Ascending aorta (tissue), 2 donors: ENCODE measurements at places on chromosomes 3 and 15. TPM values are rescaled to one million over a fixed set of nuclear protein-coding genes. Genes with fewer than 3 reads are reported as not detected.

SPSB4 gene
- not detected for total RNA-seq

GRCh38 chr15:68031404-68031803 lies 22.7 kb upstream of the PIAS1 start:
- DNase-seq = no peak
- no peak overlapping the region for H3K27ac ChIP-seq
- H3K36me3 ChIP-seq = no peaks in the 10 kb centered on the region
- no peaks in the 10 kb centered on the region for H3K4me1 ChIP-seq
- no peaks in the 10 kb centered on the region for H3K27me3 ChIP-seq

DNA sequence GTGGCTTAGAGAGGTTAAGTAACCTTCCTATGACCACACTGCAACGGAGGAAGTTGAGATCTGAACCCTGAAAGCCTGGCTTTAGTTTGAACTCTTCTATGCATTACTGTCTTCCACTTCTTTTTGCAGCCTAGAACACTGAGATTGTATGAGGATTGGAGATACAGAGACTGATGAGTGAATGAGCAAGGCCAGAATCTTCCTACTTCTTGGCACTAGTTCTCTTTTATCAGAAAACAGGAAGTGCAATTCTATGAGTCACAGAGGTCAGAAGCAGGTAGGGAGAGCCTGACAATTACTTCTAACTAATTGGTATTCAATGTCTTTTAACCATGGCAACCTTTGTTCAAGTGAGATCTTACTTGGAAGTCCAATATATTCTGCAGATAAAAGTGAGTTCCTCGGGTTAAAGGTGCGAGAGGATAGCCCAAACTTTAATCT lies 219.0 kb downstream of the SHQ1 start:
- no peaks in the 10 kb centered on the region for H3K36me3 ChIP-seq
- H3K4me1 ChIP-seq = no peaks in the 10 kb centered on the region
- no peaks in the 10 kb centered on the region for H3K27me3 ChIP-seq
- DNase-seq = no peak

TF gene
- total RNA-seq = 62.8 TPM

DNA sequence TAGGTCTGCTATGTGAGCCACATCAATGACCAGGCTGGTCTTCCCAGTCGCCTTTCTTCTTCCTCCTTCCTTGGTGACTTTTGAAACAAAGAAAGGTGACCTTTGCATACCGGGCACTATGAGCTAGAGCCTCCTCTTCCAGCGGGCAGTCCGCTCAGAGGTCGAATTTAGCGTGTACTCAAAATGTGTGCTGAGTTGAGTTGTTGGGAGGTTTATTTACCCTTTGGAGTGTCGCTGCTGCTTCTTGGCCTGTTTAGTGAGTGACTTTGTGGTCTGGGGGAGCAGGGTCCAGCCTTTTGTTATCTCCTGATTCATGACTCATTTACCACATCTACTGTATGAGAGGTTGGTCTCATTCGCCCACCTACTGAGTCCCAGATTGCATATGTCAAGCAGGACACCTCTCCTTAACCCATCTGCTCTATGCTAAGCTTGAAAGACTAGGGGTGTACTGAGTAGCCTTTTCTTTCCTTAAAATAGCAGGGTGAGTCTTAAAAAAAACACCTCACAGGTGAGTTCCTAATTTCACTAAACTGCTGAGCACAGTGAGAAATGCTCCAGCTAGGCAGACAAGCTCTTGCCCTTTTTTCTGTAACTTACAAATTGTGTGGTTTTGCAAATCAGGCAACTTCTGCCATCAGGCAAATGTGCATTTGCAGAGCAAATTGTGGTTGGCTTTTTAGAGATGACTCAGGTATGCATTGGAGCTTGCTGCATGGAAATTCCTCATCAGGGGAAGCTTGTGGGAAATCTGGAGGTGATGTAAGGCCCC lies 3.2 kb upstream of the SIAH2 start:
- peaks cover under 1% of the 10 kb centered on the region for H3K4me1 ChIP-seq
- no peak for DNase-seq
- H3K27ac ChIP-seq = no peak overlapping the region
- no peaks in the 10 kb centered on the region for H3K36me3 ChIP-seq

DNA sequence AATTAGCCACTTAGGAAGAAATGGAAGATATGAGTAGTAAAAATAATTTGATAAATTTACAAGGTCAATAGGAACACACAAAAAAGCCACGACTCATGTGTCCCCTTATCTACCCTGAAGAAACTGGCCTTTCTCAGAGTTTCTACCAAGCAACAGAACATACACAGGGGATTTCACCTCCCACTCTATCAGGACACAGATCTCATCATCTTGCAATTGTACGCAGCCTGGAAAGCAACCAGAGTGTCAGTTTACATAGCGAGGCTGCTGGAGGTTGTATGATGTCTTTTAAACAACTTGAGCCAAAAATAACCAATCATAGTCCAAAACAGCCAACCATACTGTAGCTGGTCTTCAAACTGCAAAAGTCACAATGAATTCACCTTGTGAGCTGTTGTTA lies 19.7 kb upstream of the LMOD3 start:
- no peak for DNase-seq
- H3K27me3 ChIP-seq = no peaks in the 10 kb centered on the region
- no peaks in the 10 kb centered on the region for H3K4me1 ChIP-seq
- no peaks in the 10 kb centered on the region for H3K36me3 ChIP-seq
- H3K27ac ChIP-seq = no peak overlapping the region

NMNAT3 gene
- 1.2 TPM for total RNA-seq

- no peak for DNase-seq
- H3K27me3 ChIP-seq = no peaks in the 10 kb centered on the region
- H3K27ac ChIP-seq = no peak overlapping the region
- no peak overlapping the region for H3K4me3 ChIP-seq
Measured at GRCh38 chr3:52030714-52031310, 25.6 kb downstream of the DUSP7 start.

GRCh38 chr15:94579286-94579685 lies 347.9 kb downstream of the MCTP2 start:
- no peak overlapping the region for H3K4me3 ChIP-seq
- H3K27ac ChIP-seq = no peak overlapping the region
- H3K4me1 ChIP-seq = no peaks in the 10 kb centered on the region
- no peaks in the 10 kb centered on the region for H3K27me3 ChIP-seq
- no peak for DNase-seq

HDGFL3 gene
- total RNA-seq = 20.8 TPM

DNA sequence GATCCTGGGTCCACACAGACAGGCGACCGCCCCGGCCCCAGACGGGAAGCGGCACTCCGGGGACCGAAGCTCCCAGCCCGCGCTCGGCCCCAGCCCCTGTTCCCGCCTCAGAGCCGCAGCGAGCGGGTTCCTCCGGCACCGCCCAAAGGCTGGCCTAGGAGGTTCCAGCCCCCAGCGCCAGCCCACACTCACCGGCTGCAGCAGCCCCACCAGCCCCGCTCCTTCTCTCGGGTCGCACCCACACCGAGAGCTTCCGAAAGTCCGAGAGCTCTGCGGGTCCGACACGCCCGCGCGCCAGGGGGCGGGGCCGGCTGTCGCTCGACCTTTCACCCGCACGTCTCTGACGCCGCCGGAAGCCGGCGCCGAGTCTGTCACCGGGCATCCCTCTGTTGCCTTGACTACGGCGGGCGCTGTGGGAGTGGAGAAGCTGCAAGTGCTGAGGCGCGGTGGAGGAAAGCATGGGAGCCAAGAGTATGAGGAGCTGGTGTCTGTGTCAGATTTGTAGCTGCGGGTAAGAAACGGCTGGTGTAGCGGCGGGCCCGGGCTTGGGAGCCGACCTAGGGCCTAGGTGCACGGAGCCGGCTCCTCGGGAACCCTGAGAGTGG lies at the start of the genes EFL1 and SAXO2:
Gene EFL1 (minus strand): TSS at position 313 of the 605 bp plus-strand sequence. CDS start 956 bp downstream, outside the sequence.
Gene SAXO2 (plus strand): TSS at position 397 of the 605 bp plus-strand sequence. CDS start 62 bp downstream, at position 459.
- H3K36me3 ChIP-seq = peaks cover 9% of the 10 kb centered on the region
- H3K27ac ChIP-seq = peak within 1 kb of the TSS; percentile 68
- H3K27me3 ChIP-seq = no peaks in the 10 kb centered on the region
- peaks cover 2% of the 10 kb centered on the region for H3K4me1 ChIP-seq
- H3K4me3 ChIP-seq = peak within 1 kb of the TSS; percentile 89

GRCh38 chr3:195468841-195469240 lies 26.0 kb upstream of the ACAP2 start:
- DNase-seq = no peak
- H3K4me1 ChIP-seq = no peaks in the 10 kb centered on the region
- no peaks in the 10 kb centered on the region for H3K27me3 ChIP-seq
- no peaks in the 10 kb centered on the region for H3K36me3 ChIP-seq
- no peak overlapping the region for H3K4me3 ChIP-seq

GRCh38 chr3:158140396-158140795 lies 30.5 kb downstream of the RSRC1 start:
- H3K4me1 ChIP-seq = no peaks in the 10 kb centered on the region
- no peak overlapping the region for H3K27ac ChIP-seq
- no peak for DNase-seq
- H3K4me3 ChIP-seq = no peak overlapping the region
- H3K36me3 ChIP-seq = no peaks in the 10 kb centered on the region

- H3K36me3 ChIP-seq = peaks cover 67% of the 10 kb centered on the region
- H3K4me3 ChIP-seq = peak within 1 kb of the TSS; percentile 96
- DNase-seq = peak; percentile 97
- peak within 1 kb of the TSS; percentile 96 for H3K27ac ChIP-seq
Measured at GRCh38 chr15:43800286-43801141, at the start of gene HYPK. HYPK (plus strand) TSS chr15:43800599; CDS start chr15:43800623, 24 bp downstream.

DNA sequence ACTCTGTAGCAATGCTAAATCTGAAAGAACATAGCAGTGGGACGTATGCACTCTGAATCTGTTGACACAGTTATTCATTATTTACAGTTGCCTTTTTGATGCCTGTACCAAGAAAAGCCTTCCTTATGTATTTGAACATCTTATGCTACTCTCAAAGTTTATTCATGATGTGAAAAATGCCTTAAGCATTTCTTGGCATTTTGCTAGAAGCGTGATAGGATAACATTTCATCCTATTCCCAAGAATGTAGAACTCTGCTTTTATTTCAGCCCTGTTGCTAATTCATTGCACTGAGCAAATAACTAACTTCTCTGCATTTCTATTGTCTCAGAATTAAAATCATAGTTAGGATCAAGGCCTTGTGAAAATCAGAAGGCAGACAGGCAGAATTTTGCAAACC lies 105.5 kb downstream of the STRIT1 start:
- no peaks in the 10 kb centered on the region for H3K4me1 ChIP-seq
- no peaks in the 10 kb centered on the region for H3K27me3 ChIP-seq

DNA sequence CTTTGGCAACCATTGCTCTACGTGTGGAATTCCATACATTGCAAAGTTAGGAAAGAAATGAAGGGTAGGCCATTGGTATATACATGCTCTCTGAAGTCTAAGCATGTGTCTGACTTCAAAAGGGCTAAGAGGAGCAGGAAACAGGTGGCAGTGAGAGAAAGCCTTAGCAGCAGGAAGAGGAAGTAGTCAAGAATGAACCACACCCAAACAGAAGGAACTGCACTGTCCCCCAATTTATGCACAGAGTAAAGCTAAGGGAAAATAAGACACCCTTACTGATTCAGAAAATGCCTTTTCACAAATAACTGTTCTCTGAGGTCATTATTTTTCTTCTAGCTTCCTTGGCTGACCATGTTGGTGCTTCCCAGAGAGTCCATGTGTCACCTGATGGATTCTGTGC lies 575.4 kb downstream of the NTRK3 start:
- H3K27me3 ChIP-seq = no peaks in the 10 kb centered on the region
- no peak overlapping the region for H3K27ac ChIP-seq
- DNase-seq = no peak
- H3K4me1 ChIP-seq = peaks cover 2% of the 10 kb centered on the region
- H3K4me3 ChIP-seq = no peak overlapping the region

DNA sequence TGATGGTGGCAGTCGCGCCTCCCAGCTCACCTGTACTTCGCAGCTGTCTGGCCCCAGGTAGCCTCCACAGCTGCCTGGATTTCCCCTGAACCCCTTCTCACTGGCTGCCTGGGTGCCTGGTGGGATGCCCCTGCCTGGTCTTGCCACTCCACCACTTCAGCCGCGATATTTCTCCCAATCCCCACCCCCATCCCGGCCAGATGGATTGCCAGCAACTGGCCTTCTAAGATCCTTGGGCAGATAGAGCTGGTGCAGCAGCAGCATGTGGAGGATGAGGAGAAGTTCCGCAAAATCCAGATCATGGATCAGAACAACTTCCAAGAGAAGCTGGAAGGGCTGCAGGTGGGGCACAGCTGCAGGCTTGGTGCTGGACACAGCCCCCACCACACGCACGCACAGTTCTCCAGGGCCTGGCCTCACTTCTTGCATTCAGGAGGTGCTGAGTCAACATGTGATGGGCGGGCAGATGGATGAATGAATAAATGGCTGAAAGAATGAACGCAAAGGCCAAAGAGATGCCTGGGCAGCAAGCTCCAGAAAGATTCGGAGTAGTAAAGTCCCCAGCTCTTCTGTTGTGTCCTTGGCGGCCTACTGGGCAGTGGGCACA lies 35.7 kb downstream of the DNAH1 start:
- H3K36me3 ChIP-seq = peaks cover 20% of the 10 kb centered on the region
- H3K4me3 ChIP-seq = no peak overlapping the region
- H3K4me1 ChIP-seq = no peaks in the 10 kb centered on the region
- no peaks in the 10 kb centered on the region for H3K27me3 ChIP-seq
- H3K27ac ChIP-seq = no peak overlapping the region

GRCh38 chr3:173618703-173619102 lies 221.2 kb downstream of the NLGN1 start:
- H3K27me3 ChIP-seq = no peaks in the 10 kb centered on the region
- no peak for DNase-seq
- H3K27ac ChIP-seq = no peak overlapping the region
- no peaks in the 10 kb centered on the region for H3K36me3 ChIP-seq
- H3K4me1 ChIP-seq = no peaks in the 10 kb centered on the region

GRCh38 chr3:102259663-102260062 lies 175.2 kb upstream of the ZPLD1 start:
- no peak overlapping the region for H3K27ac ChIP-seq
- H3K4me1 ChIP-seq = no peaks in the 10 kb centered on the region
- no peak overlapping the region for H3K4me3 ChIP-seq
- no peak for DNase-seq
- H3K27me3 ChIP-seq = no peaks in the 10 kb centered on the region
- H3K36me3 ChIP-seq = no peaks in the 10 kb centered on the region

DNA sequence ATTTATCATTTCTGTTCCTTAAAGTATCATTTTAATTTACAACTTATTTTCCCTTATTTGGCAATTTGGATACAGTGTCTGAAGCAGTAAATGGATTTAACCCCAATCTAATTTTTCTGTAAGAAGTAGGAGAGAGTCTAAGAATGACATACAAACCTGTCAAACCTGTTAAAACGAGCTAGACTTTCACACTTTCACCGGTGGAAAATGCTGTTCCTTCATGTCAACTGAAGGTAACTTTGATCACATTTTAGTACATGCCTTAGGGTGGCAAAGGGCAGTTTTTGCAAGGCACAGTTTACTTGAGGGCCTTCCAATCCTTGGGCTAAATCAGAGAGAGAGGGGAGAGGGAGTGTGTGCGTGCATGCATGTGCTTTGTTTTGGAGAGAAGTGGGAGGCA lies 221.4 kb downstream of the THSD4 start:
- H3K4me1 ChIP-seq = no peaks in the 10 kb centered on the region
- DNase-seq = no peak
- H3K36me3 ChIP-seq = no peaks in the 10 kb centered on the region
- no peaks in the 10 kb centered on the region for H3K27me3 ChIP-seq
